Gastrocnemius medialis (tissue), 4 donors: ENCODE measurements at places on chromosomes 13 and 19. TPM values are rescaled to one million over a fixed set of nuclear protein-coding genes. Genes with fewer than 3 reads are reported as not detected.
A peak's percentile ranks its signal among the peaks of the same experiment; 100 is the strongest.

DNA sequence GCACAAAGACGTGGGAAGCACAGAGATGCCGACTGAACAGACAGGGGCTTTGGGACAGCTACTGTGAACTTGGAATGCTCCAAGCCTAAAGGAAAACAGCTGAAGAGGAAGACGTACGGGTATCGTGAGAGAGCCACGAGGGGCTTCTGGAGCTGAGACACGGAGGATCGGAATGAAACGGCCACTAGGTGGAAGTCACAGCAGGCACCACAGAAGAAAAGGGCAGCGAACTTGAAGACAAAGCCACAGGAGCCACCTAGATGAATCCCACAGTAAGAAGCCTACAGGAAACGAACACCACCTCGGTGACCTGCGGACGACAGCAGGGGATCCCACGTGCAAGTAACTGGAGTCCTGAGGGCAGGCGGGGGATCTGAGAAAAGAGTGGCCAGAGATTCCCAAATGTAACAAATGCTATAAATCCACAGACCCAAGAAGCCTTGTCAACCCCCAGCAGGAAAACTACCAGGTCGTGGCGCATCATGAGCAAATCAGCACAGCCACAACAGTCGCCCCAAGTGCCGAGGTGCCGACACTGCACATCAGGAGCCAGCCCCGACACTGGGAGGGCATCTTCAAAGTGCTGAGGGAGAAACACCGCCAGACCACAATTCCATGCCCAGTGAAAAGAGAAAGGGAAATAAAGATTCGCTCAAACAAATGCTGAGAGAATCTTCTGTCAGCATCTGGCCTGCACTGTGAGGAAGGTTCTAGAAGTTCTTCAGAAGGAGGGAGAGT lies 39.3 kb upstream of the ISYNA1 start:
- DNase-seq: no peak
- no peaks in the 10 kb centered on the region for H3K36me3 ChIP-seq
- H3K27ac ChIP-seq: peak overlapping the region; percentile 90
- H3K27me3 ChIP-seq: no peaks in the 10 kb centered on the region

DNA sequence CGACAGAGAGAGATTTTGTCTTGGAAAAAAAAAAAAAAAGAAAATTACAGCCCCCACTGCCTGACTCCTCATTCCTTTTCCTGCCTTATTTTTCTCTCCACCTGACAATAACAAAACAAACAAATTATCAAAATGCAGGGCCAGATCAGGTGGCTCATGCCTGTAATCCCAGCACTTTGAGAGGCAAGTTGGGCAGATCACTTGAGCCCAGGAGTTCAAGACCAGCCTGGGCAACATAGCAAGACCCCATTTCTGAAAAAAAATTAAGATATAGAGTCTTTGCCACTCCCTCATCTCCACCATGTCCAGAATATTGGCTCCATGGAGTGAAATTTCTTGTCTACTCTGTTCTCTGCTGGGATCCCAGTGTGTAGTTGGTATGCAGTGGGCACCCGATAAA lies 7.2 kb downstream of the CERS4 start:
- no peaks in the 10 kb centered on the region for H3K27me3 ChIP-seq
- H3K27ac ChIP-seq: no peak overlapping the region
- H3K36me3 ChIP-seq: no peaks in the 10 kb centered on the region
- H3K4me1 ChIP-seq: no peaks in the 10 kb centered on the region
- DNase-seq: no peak

GRCh38 chr19:43351998-43352746 lies 1.3 kb upstream of the CD177 start:
- H3K4me3 ChIP-seq: no peak overlapping the region
- DNase-seq: no peak
- H3K4me1 ChIP-seq: no peaks in the 10 kb centered on the region
- no peaks in the 10 kb centered on the region for H3K27me3 ChIP-seq
- H3K27ac ChIP-seq: no peak overlapping the region

DNA sequence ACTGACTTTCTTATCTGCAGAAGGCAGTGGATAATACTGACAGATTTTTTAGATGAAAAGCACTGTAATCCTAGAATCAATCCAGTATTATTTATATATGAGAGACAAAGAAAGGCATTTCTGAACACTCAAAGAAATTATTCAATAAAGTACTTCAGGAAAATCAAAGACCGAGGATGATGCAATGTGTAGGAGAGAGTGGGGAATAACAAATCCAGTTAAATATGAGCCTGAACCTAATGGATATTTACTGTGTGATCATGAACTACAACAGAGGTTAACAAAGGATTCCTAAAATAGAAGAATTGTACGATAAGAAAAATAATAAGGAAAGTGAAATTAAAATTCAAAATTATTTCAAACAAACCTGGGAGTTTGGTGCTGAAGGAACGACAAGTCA lies 69.3 kb downstream of the ANKRD10 start:
- DNase-seq: no peak
- no peak overlapping the region for H3K27ac ChIP-seq
- no peaks in the 10 kb centered on the region for H3K27me3 ChIP-seq
- no peaks in the 10 kb centered on the region for H3K36me3 ChIP-seq

- no peaks in the 10 kb centered on the region for H3K36me3 ChIP-seq
- H3K4me1 ChIP-seq: no peaks in the 10 kb centered on the region
- DNase-seq: no peak
- H3K27me3 ChIP-seq: no peaks in the 10 kb centered on the region
- H3K27ac ChIP-seq: no peak overlapping the region
These were observed 24.6 kb downstream of the CAB39L start for GRCh38 chr13:49419276-49419675.

DNA sequence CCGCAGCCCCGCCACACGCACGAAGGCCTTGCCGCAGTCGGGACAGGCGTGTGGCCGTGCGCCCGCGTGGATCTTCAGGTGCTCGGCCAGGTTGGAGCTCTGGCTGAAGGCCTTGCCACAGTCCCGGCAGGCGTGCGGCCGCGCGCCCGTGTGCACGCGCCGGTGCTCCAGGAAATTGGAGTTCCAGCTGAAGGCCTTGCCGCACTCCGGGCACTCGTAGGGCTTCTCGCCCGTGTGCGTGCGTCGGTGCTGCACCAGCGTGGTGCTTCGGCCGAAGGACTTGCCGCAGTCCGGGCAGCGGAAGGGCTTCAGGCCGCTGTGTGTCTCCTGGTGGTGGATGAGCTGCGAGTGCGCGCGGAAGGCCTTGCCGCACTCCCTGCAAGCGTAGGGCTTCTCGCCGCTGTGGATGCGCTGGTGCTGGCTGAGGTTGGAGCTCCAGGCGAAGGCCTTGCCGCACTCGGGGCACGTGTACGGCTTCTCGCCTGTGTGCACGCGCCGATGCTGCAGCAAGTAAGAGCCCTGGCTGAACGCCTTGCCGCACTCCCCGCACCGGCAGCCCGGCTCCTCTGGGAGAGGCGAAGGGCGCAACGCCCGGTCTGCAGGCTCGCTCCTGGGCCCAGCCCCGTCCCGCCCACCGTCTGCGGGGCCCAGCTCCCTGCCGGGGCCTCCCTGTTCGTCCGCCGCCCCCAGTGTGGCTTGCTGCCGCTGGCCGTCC lies 3.6 kb upstream of the A1BG start:
- H3K27ac ChIP-seq: no peak overlapping the region
- H3K36me3 ChIP-seq: no peaks in the 10 kb centered on the region
- H3K27me3 ChIP-seq: peaks cover 2% of the 10 kb centered on the region
- H3K4me3 ChIP-seq: peak overlapping the region; percentile 28

DNA sequence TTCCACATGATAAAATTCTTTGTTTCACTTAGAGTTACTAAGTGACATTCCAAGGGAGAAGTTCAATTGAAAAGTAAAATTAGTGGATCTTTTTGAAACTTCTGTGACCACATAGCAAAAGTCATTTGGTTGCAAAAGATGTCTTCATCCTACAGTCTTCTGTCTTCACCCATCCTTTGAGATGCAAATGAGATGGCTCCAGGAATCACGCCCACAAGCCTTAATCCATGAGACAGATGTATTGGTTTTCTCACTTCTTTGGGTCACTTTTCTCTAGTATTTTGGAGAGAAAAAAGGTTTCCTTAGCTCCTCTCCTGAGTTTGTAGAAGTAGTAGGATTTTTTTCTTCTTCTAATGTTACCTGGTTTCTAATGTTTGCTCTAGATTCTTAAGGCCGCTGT lies 259.5 kb upstream of the SLC10A2 start:
- no peak for DNase-seq
- no peaks in the 10 kb centered on the region for H3K27me3 ChIP-seq
- no peaks in the 10 kb centered on the region for H3K4me1 ChIP-seq
- H3K27ac ChIP-seq: no peak overlapping the region
- H3K36me3 ChIP-seq: no peaks in the 10 kb centered on the region

- H3K4me1 ChIP-seq: no peaks in the 10 kb centered on the region
- no peak overlapping the region for H3K27ac ChIP-seq
- DNase-seq: no peak
- H3K4me3 ChIP-seq: no peak overlapping the region
These were observed 498.2 kb downstream of the IRS2 start for GRCh38 chr13:109288151-109288709.

DNA sequence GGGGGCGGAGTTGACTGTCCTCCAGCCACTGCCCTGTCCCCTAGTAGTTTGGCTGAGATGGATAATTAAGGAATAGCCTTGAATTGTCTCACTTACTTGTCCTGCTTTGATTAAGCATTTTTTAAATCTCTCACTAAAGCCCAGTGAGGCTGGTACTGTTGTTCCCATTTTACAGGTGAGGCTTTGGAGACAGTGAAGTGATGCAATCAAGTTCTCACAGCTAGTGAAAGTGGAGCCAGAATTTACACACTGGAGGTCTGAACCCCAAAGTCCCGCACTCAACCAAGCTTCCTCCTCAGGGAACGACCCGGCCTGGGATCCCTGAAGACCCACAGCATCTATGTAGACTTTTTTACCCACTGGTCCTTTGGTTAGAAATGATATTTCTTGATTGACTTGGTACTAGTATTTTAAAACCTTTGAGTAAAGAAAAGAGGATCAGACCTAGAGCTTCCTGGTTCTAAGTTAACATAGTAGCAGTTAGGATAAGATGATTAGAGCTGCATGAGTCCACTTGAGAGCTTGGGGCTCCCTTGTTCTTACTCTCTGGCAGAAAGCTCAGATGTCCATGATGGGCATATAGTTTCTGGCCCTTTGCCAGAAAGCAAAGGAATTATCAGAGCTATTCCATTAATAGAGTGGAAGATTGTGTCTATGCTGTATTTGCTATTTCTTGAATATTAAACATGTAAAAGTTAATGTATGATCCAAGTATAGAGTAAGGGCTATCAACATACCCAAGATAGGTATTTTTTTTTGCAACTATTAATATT lies 154.3 kb downstream of the LMO7 start:
- peak overlapping the region; percentile 88 for H3K27ac ChIP-seq
- H3K36me3 ChIP-seq: no peaks in the 10 kb centered on the region
- H3K4me3 ChIP-seq: no peak overlapping the region
- no peaks in the 10 kb centered on the region for H3K27me3 ChIP-seq
- no peak for DNase-seq

DNA sequence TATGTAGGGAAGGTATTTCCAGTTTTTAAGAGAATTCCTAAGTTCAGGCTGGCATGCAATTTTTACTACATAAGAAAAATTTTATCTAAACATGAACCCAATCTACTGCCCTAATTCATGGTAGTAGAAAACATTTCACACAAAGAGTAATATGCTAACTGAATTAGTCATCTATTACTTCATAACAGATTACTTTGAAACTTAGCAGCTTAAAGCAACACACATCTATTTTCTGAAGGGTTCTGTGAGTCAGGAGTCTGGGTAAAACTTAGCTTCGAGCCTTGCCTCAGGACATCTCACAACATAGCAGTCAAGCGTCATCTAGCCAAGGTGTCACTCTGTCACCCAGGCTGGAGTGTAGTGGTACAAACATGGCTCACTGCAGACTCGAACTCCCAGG lies 537.5 kb downstream of the DCT start:
- H3K4me1 ChIP-seq: no peaks in the 10 kb centered on the region
- no peak for DNase-seq
- H3K4me3 ChIP-seq: no peak overlapping the region
- H3K27ac ChIP-seq: no peak overlapping the region

DNA sequence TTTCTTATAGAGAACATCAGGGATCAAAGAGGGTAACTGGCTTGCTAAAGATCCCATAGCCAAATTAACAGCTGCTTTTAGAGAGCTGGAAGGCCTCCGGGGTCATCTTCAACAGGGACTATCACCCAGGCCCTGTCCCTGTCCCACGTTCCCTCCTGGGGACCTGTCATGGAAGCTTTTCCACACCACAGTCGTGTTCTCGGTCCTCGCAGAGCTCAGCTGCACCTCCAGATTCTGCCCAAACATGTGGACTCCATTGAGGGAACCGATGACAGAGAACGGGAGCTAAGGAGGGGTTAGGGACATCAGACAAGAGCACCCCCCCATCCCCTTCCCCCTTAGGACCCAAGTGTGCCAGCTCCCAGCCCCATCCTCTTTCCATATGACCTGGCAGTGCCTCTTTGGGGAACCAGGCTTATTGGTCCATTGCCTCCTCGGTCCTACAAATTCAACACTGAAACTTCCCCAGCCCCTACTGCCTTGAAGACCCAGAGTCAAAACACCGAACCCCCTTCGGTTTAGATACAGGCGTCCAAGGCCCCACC lies 568 bp downstream of the FUZ start:
- H3K4me1 ChIP-seq: peaks cover 30% of the 10 kb centered on the region
- no peaks in the 10 kb centered on the region for H3K27me3 ChIP-seq
- H3K36me3 ChIP-seq: no peaks in the 10 kb centered on the region
- DNase-seq: no peak
- peak overlapping the region; percentile 94 for H3K27ac ChIP-seq

DNA sequence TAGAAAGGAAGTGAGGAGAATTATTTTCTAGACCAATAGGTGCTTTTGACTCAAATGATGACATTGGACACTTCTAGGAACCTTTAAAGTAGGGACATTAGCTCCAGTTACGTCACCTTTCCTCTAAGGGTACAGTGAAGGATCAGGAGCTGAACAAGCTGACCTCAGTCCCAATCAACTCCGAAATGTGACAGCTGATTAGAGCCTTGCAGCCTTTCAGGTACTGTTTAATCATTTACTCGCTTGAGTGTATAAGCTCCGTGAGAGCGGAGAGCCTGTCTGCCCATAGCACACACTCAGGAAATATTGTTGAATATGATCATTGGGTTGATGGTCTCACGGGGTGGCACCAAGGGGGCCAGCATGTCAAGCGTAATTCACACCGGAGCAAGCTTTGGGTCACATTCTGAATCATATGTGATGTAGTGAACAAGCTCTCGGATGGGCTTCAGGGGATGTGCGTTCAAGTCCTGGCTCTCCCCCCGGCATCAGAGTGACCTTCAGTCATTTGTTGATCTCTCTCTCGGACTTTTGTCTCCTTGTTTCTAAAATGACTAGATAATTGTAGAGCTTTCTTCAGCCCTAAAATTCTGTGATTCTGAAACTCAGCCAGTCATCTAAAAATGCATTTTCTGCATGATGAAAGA lies 141.9 kb downstream of the ZIC5 start:
- no peak for DNase-seq
- H3K27ac ChIP-seq: no peak overlapping the region
- H3K4me3 ChIP-seq: no peak overlapping the region
- H3K4me1 ChIP-seq: no peaks in the 10 kb centered on the region
- H3K27me3 ChIP-seq: no peaks in the 10 kb centered on the region

- DNase-seq: no peak
- no peak overlapping the region for H3K4me3 ChIP-seq
- H3K4me1 ChIP-seq: no peaks in the 10 kb centered on the region
- H3K27me3 ChIP-seq: no peaks in the 10 kb centered on the region
- no peaks in the 10 kb centered on the region for H3K36me3 ChIP-seq
These were observed 103.0 kb downstream of the KL start for GRCh38 chr13:33119022-33119781.

The ANGPTL8 gene
- not detected for total RNA-seq

The SAFB gene
- total RNA-seq: 59.9 TPM

The ACER1 gene
- total RNA-seq: not detected

The GNG7 gene
- total RNA-seq: 0.68 TPM

The MAU2 gene
- 38.0 TPM for total RNA-seq

The CGB8 gene
- total RNA-seq: not detected

The USF2 gene
- 126 TPM for total RNA-seq
